OCI-LY7 (cell line): ENCODE measurements at places on chromosomes 7 and 10.
A peak's percentile ranks its signal among the peaks of the same experiment; 100 is the strongest.

DNA sequence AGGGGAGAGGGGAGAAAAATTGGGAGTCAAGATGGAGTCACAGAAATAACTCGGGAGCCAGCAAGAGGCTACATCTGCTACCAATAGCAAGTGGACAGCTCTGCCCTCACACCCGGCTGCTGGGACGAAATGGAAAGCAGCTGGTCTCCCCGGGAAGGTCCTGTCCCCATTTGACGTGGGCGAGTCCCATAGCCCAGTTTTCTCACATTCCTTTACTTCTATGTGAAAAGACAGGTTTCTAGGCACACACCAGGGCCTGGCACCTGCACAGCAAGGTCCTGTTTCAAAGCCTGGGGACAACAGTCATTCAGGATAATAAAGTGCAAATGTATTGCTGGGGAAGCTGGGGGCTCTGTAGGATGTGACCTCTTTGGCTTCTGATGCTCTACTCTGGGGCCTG, 162.6 kb downstream of the OAT start:
- DNase-seq: no peak

- DNase-seq: no peak
Observed at GRCh38 chr7:113440173-113440572, 321.8 kb upstream of the SMIM30 start.

DNA sequence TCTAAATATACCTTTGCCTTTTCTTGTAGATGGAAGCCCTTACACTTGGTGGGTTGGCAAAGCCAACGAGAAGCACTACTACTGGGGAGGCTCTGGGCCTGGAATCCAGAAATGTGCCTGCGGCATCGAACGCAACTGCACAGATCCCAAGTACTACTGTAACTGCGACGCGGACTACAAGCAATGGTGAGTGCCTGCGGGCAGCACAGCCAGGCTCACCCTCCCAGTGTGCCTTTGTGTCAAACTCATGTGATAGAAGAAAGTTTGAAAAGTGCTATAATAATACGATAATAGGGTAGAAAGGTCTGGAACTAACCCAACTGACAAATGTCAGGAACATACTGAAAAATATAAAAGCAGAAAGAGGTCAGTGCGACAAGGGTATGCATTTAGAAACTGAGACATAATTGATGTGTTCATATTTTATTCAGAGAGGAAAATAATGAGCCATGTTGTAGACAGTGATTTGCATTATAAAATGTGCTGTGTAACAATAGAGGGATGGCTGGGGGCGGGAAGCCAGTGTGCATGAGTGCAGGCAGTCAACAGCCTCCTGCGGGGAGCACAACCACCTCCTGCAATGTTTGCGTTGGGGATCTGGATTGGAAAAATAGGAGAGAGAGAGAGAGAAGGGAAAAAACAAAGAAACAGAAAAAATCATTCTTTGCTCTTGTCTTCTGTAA, 686.9 kb upstream of the C7orf33 start:
- no peak for DNase-seq

DNA sequence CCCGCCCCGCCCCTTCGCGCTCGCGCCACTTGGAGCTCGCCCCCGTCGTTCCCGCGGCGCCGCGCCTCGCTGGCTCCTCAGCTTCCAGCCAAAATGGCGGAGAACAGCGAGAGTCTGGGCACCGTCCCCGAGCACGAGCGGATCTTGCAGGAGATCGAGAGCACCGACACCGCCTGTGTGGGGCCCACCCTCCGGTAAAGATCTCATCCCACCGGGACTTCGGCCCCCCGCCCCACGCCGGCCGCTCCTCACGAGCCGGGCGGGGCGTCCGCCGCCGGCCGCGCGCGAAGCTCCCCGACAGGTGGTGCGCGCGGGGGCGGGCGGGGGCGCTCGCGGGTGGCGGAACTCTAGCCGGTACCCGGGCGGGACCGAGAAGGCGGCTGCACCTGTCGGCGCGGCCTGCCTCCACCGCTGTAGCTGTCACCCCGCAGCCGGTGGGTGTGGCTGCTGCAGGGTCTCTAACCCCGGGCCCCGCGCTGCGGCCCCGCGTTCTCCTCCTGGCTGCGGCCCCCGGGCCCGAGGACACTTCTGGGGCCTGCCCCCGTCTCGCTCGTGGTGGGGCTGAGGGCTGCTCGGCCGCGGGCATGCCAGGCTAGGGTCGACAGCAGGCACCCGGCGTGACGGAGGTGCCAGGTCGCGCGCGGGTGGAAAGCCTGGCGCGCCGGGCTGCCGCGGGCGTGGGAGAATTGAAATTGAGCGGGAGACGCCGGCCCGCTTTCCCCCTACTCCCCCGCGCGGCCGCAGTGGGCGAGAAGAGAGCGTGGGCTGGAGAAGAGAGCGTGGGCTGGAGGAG, at the start of gene EXOC6:
TSS of gene EXOC6 (plus strand) at position 80 of the 793 bp plus-strand sequence. CDS start at position 94, 14 bp downstream.
- DNase-seq: peak; percentile 93

DNA sequence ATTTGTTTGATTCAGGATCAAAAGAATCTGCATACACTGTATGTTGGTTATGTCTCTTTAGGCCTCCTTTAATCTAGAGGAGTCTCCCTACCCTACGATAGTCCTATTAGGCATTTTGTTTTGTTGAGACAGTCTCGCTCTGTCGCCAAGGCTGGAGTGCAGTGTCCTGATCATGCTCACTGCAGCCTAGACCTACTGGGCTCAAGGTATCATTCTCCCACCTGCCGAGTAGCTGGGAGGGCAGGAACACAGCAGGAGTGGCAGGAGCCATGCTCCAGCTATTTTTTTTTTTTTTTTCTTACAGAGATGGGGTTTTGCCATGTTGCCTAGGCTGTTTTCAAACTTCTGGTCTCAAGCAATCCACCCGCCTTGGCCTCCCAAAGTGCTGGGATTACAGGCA, 123.0 kb upstream of the DKK1 start:
- no peak for DNase-seq

DNA sequence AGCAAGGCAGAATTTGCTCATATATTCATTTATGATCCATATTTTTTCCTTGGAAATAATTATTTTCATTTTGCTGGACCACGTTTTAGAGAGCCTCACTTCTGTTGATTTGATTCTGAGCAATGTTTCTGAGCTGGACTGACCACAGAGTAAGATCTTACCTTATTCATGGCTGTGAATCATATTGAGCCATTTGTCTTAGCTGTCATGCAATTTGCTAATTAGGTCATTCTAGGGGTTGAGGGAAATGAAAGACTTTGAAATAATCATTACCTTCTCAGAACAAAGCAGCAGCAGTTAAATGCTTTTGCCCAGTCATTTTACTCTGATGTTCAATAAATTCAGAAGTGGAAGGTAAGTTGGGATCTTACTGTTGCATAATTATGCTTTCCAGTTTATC, 251.4 kb downstream of the SDK1 start:
- no peak for DNase-seq

DNA sequence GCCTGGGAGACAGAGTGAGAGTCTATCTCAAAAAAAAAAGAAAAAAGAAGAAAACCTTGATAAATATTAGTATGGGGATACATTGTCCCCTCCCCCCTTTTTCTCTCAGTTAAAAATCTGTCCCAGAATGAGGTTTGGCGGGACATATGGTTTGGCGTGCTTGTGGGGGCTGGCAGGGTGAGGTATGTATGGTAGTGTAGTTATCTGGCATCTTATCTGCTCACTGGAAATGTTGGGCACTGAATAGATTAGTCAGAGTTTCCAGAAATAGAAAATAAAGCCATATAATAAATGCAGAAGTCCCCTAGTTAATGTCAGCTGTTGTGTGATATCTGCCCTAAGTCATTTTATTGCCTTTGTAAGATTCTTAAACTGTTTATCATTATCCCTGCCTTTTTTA, 397.5 kb upstream of the GALNT17 start:
- no peak for DNase-seq

GRCh38 chr10:60975716-60976115, 31.7 kb upstream of the RHOBTB1 start:
- no peak for DNase-seq

DNA sequence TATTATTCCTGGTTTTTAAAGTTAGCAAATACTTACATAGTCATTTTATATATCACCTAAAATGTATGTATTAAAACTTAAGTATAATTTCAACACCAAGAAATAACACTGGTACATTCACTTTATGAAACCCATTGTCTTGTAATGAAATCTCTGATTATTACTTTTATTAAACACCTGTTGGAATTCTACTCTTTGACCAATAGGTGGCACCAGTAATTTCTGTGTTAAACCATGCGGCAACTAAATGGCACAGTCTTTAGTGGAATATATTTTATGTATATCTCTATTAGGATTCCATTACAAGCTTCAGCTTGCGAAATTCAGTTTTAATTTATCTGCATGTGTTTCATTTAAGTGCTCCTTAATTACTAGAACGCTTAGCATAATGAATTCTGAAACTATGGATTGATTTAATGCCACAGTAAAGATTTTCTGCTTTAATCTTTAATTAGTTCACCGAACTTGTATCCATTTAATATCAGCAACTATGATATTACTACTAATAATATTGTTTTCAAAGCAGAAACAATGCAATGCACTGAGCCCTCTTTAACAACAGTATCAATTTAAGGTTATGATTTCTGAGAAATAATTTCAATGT, 181.3 kb downstream of the MAGI2 start:
- DNase-seq: peak; percentile 44
